Skeletal muscle cell (primary cell): ENCODE measurements at places on chromosomes 7 and 10.

GRCh38 chr10:20972925-20973324 is 75.8 kb upstream of the NEBL start:
- DNase-seq = no peak

- no peak for DNase-seq
Measured at GRCh38 chr7:155935005-155935557, 122.8 kb upstream of the SHH start.

- no peak for DNase-seq
Measured at GRCh38 chr10:50310560-50311174, 59.4 kb upstream of the ASAH2 start.

- no peak for DNase-seq
Measured at GRCh38 chr10:132539431-132539839, 1.8 kb downstream of the INPP5A start.

GRCh38 chr7:158959021-158959717 is 102.8 kb downstream of the DYNC2I1 start:
- DNase-seq = no peak

GRCh38 chr7:100215895-100216294 is 3.9 kb upstream of the PVRIG start:
- DNase-seq = no peak

DNA sequence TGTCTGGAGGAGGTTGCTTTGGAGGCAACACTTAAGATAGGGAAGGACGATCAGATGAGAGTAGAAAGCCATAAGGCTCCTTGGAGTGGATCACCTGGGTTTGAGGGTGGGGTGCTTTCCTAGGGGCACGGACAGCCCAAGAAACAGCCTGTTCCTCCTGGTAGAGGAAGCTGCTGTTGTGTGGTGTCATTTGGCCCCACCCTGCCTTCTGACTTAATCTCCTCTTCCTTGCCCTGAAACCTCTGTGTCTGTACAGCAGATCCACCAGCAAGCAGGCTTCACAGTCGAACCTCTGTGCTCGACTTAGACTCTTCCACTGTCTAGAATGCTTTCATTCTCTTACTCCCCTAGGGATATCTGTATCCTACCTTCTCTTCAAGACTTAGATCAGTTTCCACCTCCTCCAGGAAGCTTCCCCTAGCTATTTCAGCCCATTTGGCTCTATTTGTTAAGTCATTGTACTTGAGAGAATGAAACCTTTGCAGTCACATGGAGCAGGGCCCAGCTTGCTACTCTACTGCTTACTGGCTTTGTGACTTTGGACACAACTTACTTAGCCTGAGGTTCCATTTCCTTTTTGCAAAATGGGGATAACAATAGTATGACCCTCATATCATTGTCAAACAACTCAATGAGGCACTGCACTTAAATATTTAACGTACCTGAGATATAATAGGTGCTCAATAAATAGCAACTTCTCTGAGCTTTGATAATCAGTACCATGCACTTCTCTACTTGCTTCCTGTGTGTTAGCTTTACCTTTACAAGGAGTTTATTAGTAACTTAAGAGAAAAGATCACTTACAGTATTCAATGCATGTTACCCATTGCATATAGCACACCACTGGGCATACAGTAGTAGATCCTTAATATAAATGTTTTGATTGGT is 5.0 kb downstream of the MXI1 start:
- DNase-seq = no peak

- no peak for DNase-seq
Measured at GRCh38 chr7:19851504-19851903, 78.1 kb upstream of the TMEM196 start.

DNA sequence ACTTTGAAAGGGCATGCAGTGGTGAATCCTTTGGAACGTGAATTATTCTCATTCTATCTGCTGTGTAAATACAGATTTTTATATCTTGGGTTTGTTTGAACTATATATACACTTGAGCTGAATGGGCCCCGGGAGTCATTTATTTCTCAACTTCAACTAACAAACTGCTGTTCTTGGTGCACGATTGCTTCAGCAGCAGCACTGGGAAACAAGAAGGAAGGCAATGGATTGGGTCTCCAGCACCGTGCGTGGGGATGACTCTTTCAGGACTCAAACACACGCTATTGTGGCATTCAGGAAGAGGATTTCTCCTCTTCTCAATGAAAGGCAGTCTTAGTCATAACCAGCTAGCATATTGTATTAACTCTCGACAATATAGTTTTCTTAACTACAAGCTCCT is 226.0 kb upstream of the NFE2L3 start:
- DNase-seq = peak; percentile 35

GRCh38 chr7:148652773-148653172 is 45.9 kb upstream of the CUL1 start:
- no peak for DNase-seq

- no peak for DNase-seq
Measured at GRCh38 chr10:101489355-101489754, 98.7 kb downstream of the POLL start.

GRCh38 chr10:66538908-66539307 is 386.9 kb upstream of the LRRTM3 start:
- DNase-seq = no peak

DNA sequence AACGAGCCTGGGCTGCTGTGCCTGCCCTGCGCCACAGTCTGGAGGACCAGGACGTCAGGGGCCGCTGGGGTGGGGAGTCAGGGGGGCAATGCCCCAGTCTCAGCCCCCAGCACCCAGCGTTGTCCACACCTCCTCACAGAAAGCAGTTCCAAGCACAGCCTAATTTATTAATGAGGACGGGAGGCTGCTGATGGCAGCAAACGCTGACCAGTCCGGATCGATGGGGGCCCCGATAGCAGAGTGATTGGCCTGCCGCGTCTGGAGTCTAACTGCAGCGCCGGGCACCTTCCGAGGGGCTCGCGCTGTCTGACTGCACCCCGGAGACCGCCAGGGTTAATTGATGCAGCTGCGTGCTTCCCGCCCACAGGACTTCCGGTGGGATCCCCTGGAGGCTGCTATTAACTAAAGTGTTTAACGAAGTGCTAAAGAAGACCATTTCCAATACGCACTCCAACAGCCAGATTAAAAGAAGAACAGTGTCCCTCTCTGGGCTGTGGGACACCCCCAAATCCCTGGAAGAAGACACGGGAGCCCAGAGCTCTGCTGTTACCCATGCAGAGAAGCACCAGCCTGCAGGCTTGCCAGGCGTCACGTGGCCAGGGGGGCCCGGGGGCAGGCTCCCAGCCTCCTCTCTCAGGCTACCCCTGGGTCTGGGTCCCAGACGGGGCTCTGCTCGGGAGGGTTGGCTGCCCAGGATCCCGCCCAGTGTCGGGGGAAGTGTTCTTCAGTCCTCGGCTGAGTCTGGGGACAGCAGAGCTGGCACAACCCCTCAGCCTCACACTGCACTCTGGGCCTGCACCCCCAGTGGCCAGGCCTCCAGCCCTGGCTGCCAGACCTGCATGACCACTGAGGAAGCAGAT is 63.8 kb downstream of the MICALL2 start:
- DNase-seq = no peak

DNA sequence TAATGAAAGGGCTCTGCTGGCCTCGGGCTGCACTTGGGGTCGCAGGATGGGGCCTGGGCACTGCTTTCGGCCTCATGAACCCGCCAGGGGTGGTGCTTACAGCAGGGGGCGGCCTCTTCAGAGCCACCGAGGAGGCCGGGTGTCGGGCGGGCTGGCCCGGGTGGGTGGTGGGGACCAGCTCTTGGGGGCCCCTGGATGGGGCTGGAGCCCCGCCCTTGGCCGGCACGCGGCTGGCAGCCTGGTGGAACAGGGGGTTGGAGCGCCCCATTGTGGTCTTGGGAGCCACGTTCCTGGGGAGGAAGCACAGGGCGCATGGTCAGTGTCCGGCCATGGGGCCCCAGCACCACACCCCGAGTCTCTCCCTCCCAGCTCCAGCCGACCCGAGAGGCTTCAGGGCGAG is 8.8 kb downstream of the ADAM8 start:
- no peak for DNase-seq

- no peak for DNase-seq
Measured at GRCh38 chr10:125756196-125756595, 19.4 kb downstream of the MMP21 start.

GRCh38 chr10:373526-374309 is 238.5 kb downstream of the ZMYND11 start:
- DNase-seq = peak; percentile 47

DNA sequence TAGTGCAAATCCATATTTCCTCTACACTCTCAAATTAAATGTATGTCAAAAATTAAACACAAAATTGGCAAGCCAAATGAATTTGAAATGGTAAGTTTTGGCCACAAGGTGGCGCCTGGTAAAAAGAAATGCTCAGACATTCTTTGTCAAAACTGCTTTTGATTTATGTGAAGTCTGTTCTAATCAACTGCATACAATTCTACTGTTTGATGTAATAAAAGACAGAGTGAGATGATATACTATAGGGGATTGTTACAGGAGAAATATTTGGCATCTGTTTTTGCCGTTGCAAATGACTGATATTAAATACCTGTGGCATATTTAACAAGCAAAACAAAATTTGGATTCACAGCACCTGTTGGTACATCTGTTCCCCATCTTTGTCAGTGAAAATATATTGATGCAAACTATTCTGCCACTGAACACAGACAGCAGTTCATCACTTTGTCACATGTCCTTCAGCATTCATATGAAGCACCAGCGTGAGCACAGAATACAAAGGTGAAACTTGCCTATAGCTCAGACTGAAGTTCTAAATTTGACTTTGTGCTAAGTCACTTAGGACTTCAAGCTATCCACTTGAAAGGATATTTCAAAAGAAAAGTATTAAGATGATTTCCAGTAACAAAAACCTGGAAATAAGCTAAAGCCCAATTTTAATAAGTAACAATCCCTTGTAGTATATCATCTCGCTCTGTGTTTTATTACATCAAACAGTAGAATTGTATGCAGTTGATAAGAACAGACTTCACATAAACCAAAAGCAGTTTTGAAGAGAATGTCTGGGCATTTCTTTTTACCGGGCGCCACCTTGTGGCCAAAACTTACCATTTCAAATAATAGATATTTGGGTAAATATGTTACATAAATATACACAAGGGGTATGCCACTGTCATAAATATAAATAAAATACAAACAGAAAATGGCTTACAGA is 10.2 kb upstream of the CH25H start:
- DNase-seq = no peak

DNA sequence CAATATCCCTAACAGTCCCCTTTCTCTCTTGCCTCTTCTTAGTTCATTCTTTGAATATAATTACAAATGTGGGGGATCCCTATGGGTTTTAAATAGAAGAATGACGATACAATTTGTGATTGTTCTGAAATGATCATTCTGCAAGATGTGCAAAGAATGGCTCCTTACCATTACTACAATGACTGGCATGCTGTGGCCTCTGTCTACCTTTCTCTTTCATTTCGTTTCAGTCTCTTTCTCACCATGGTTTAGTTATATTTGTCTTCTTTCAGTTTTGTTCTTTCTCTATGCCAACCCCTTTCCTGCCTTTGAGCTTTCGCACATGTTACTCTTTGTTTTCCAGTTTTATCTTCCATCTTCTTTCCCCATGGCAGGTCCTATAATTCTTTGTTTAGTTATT is 176.5 kb downstream of the SUGCT start:
- DNase-seq = no peak

- no peak for DNase-seq
Measured at GRCh38 chr10:132294561-132295318, 13.0 kb downstream of the STK32C start.

- no peak for DNase-seq
Measured at GRCh38 chr10:62852961-62853702, 37.0 kb upstream of the EGR2 start.

DNA sequence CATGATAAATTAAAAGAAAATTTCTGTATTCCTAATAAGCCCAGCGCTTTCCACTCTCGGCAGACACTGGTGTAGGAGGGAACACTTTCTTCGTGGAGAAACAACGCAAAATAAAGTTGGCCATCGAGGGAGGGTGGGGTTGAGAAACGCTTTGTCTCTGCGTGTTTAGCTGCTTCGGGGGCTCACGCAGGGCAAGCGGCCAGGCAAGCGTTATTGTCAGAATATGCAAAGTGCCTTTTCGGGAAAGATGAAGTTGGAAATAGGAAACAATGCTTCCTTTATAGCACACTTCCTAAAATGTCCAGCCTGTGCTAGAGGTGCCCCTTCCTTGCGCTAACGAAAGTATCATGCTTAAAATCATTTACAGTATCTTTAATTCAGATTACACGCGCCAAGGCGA is 1.9 kb upstream of the EBF3 start:
- DNase-seq = no peak

GRCh38 chr7:48667407-48667806 is 256.9 kb upstream of the CDC14C start:
- no peak for DNase-seq

GRCh38 chr7:1969459-1970284 is 263.1 kb downstream of the MAD1L1 start:
- no peak for DNase-seq

GRCh38 chr10:103598654-103599115 is 105.2 kb downstream of the NEURL1 start:
- DNase-seq = peak; percentile 31

GRCh38 chr7:71300603-71301002 is 168.7 kb downstream of the GALNT17 start:
- no peak for DNase-seq
